ENCODE measurements at places on chromosomes 16 and 17.

- H3K4me1 ChIP-seq: peaks cover 31% of the 10 kb centered on the region
- H3K27ac ChIP-seq: peak overlapping the region; percentile 71
- H3K27me3 ChIP-seq: peaks cover 16% of the 10 kb centered on the region
- peak overlapping the region; percentile 81 for H3K4me3 ChIP-seq
- no peak for DNase-seq
Measured at GRCh38 chr16:30407804-30408534, 563 bp downstream of the ZNF771 start.

GRCh38 chr17:5861854-5862253 is 208.3 kb upstream of the WSCD1 start:
- no peaks in the 10 kb centered on the region for H3K27me3 ChIP-seq
- DNase-seq: no peak
- no peaks in the 10 kb centered on the region for H3K36me3 ChIP-seq
- H3K4me1 ChIP-seq: no peaks in the 10 kb centered on the region

- H3K36me3 ChIP-seq: peaks cover 73% of the 10 kb centered on the region
- peaks cover 3% of the 10 kb centered on the region for H3K27me3 ChIP-seq
- no peak overlapping the region for H3K4me3 ChIP-seq
- DNase-seq: no peak
- H3K4me1 ChIP-seq: peaks cover 10% of the 10 kb centered on the region
- peak overlapping the region; percentile 70 for H3K27ac ChIP-seq
Measured at GRCh38 chr16:57066625-57067024, 25.8 kb upstream of the CPNE2 start.

- peak overlapping the region; percentile 89 for H3K27ac ChIP-seq
- peak overlapping the region; percentile 22 for H3K4me3 ChIP-seq
- H3K36me3 ChIP-seq: no peaks in the 10 kb centered on the region
- DNase-seq: no peak
Measured at GRCh38 chr16:81633147-81633619, 145.9 kb upstream of the PLCG2 start.

DNA sequence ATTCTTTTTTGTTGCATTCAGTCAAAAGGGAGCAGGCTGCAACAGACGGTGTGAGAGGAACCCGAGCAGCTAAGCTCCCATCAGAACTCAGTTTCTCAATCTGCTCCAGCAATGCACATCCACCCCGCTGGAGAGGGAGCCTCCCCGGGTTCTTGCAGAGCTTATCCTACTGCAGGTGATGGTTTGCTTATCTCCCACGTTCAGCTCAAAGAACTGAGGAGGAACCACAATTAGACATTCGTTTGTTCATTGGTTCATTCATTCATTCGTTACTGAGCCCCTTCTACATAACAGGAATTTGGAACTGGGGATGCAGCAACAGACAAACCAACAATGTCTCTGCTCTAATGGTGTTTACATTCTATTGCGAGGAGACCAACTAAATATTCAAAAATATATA is 22.2 kb upstream of the ALOX15 start:
- H3K27ac ChIP-seq: no peak overlapping the region
- no peak for DNase-seq
- H3K4me1 ChIP-seq: peaks cover 4% of the 10 kb centered on the region
- H3K36me3 ChIP-seq: no peaks in the 10 kb centered on the region
- no peak overlapping the region for H3K4me3 ChIP-seq

DNA sequence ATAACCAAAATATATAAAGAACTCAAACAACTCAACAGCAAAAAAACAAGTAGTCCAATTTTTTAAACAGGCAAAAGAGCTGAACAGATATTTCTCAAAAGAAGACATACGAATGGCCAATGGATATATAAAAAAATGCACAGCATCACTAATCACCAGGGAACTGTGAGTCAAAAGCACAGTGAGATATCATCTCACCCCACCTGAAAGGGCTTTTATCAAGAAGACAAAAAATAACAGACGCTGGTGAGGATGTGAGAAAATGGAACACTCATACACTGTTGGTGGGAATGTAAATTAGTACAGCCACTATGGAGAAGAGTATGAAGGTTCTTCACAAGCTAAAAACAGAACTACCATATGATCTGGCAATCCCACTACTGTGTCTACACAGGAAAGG is 7.4 kb downstream of the XYLT1 start:
- peaks cover 63% of the 10 kb centered on the region for H3K4me1 ChIP-seq
- H3K4me3 ChIP-seq: no peak overlapping the region
- H3K27me3 ChIP-seq: peaks cover 3% of the 10 kb centered on the region
- DNase-seq: no peak
- H3K27ac ChIP-seq: no peak overlapping the region
- peaks cover 65% of the 10 kb centered on the region for H3K36me3 ChIP-seq

- H3K27ac ChIP-seq: no peak overlapping the region
- H3K4me3 ChIP-seq: no peak overlapping the region
- H3K36me3 ChIP-seq: peaks cover 13% of the 10 kb centered on the region
- H3K4me1 ChIP-seq: peaks cover 7% of the 10 kb centered on the region
- no peaks in the 10 kb centered on the region for H3K27me3 ChIP-seq
- no peak for DNase-seq
Measured at GRCh38 chr17:32396343-32396742, 46.4 kb downstream of the ZNF207 start.

- H3K4me1 ChIP-seq: peaks cover 23% of the 10 kb centered on the region
- peaks cover 25% of the 10 kb centered on the region for H3K27me3 ChIP-seq
- peaks cover 11% of the 10 kb centered on the region for H3K36me3 ChIP-seq
- H3K27ac ChIP-seq: peak within 1 kb of the TSS; percentile 86
- DNase-seq: peak; percentile 94
- peak within 1 kb of the TSS; percentile 99 for H3K4me3 ChIP-seq
Measured at GRCh38 chr16:8621572-8622314, at the start of gene METTL22. METTL22 (plus strand) TSS chr16:8621698; CDS start chr16:8625666, 3,968 bp downstream.

GRCh38 chr17:62862251-62862650 is 54.1 kb upstream of the MARCHF10 start:
- H3K27ac ChIP-seq: no peak overlapping the region
- H3K36me3 ChIP-seq: no peaks in the 10 kb centered on the region
- H3K4me1 ChIP-seq: no peaks in the 10 kb centered on the region
- no peak for DNase-seq

- H3K4me1 ChIP-seq: peaks cover 18% of the 10 kb centered on the region
- no peak overlapping the region for H3K27ac ChIP-seq
- DNase-seq: no peak
- peaks cover 23% of the 10 kb centered on the region for H3K27me3 ChIP-seq
Measured at GRCh38 chr17:64323774-64324173, 60.7 kb upstream of the TEX2 start.

GRCh38 chr17:82201498-82201910 is 11.1 kb downstream of the CCDC57 start:
- H3K27me3 ChIP-seq: peaks cover 6% of the 10 kb centered on the region
- DNase-seq: no peak
- H3K27ac ChIP-seq: peak overlapping the region; percentile 62
- H3K36me3 ChIP-seq: peaks cover 14% of the 10 kb centered on the region

DNA sequence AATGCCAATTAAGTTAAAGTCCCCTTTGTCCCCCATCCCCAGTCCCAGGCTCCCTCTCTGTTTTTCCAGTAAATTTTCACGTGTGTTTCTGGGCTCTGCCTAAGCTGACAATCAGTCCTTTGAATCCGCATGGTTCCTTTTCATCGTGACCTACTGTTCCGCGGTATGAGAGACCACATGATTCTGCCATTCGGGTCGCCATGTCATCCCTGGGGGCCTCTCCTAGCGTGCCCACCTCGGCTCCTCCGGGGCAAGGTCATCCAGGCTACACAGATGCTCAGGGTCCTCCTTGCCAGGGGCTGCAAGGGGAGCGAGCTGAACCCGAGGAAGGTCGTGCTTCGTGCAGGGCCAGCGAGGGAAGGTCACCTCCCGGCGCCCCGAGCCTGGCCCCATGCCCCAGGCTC is 157.6 kb downstream of the RAB11FIP4 start:
- peaks cover 34% of the 10 kb centered on the region for H3K27me3 ChIP-seq
- peak overlapping the region; percentile 67 for H3K4me3 ChIP-seq
- peaks cover 19% of the 10 kb centered on the region for H3K4me1 ChIP-seq

DNA sequence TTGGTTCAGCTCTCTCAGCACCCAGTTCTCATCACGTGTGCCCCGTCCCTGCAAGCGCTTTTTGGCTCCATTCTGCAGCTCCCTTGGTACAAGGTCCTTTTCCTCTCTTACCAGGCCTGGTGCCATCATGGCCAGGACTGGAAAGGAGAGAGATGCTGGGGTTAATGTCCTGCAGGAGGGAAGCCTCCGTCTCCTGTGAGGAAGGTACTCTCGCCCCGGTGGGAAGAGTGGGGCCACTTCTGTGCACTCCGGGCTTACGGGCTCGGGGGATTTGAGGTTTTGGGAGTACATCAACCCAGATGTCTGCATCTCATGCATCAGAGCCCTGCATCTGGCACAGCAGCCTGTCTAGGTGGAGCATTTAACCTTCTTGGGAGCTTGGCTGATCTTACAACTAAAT is 10.1 kb downstream of the CTRB2 start:
- H3K4me1 ChIP-seq: peaks cover 15% of the 10 kb centered on the region
- no peaks in the 10 kb centered on the region for H3K36me3 ChIP-seq
- H3K4me3 ChIP-seq: no peak overlapping the region
- no peak overlapping the region for H3K27ac ChIP-seq

DNA sequence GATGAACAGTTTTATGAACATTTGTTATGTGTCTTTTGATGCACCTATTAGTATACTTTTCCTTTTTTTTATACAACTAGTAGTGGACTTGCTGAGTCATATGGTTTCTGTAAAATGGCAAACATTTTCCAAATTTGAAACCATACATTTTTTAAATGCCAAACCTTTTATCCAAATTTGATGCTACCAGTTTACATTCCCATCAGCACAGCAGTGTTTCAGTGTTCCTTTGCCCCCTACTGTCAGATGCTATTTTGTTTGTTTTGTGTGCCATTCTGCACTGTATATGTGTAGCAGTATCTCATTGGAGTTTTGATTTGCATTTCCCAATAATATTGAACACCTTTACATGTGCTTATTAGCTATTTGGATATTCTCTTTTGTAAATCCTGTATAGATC is 219.4 kb downstream of the TANC2 start:
- H3K27ac ChIP-seq: no peak overlapping the region
- no peaks in the 10 kb centered on the region for H3K4me1 ChIP-seq
- no peaks in the 10 kb centered on the region for H3K36me3 ChIP-seq
- no peak overlapping the region for H3K4me3 ChIP-seq
- DNase-seq: no peak

GRCh38 chr17:4327606-4328005 is 38.9 kb downstream of the UBE2G1 start:
- peaks cover 29% of the 10 kb centered on the region for H3K36me3 ChIP-seq
- H3K4me3 ChIP-seq: no peak overlapping the region
- no peak overlapping the region for H3K27ac ChIP-seq
- DNase-seq: no peak
- H3K4me1 ChIP-seq: peaks cover 5% of the 10 kb centered on the region

GRCh38 chr17:65235284-65235683 is 98.1 kb downstream of the RGS9 start:
- no peaks in the 10 kb centered on the region for H3K36me3 ChIP-seq
- peaks cover 3% of the 10 kb centered on the region for H3K4me1 ChIP-seq
- H3K4me3 ChIP-seq: no peak overlapping the region
- H3K27ac ChIP-seq: no peak overlapping the region

DNA sequence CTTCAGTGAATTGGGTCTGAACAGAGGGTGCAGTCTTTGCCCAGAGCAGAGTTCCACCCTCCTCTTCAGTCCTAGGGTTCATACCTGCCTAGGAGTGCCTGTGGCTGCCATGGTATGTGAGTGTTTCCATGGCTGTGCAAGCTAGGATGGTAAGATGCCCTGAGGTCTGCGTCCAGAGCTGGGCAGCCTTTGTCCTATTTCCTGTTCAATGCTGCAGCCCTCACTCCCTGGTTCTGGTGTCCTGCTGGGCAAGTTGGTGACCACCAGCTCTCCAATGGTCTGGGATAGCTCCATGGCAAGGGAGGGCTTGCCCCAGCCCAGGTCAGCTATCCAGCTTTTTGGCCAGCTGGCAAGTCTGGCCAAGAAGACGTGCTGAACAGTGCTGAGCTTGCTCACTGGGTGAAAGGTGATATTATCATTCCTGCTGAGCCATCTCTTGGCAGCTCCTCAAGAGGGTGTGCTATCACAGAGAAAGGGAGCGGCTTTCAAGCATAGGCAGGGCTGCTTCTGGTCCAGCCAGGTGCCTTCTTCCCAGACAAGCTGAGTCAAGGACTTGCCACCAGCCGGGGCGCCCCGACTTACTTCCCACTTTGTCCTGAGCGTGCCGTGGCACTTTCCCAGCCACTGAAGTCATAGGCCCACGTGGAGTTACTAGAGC is 13.0 kb upstream of the NFATC3 start:
- no peak overlapping the region for H3K4me3 ChIP-seq
- H3K36me3 ChIP-seq: peaks cover 62% of the 10 kb centered on the region
- no peaks in the 10 kb centered on the region for H3K27me3 ChIP-seq
- no peak for DNase-seq
- H3K4me1 ChIP-seq: peaks cover 90% of the 10 kb centered on the region

- peaks cover 38% of the 10 kb centered on the region for H3K4me1 ChIP-seq
- no peak overlapping the region for H3K27ac ChIP-seq
- H3K36me3 ChIP-seq: peaks cover 12% of the 10 kb centered on the region
- no peak overlapping the region for H3K4me3 ChIP-seq
Measured at GRCh38 chr16:2211923-2212347, 1.3 kb upstream of the BRICD5 start.

DNA sequence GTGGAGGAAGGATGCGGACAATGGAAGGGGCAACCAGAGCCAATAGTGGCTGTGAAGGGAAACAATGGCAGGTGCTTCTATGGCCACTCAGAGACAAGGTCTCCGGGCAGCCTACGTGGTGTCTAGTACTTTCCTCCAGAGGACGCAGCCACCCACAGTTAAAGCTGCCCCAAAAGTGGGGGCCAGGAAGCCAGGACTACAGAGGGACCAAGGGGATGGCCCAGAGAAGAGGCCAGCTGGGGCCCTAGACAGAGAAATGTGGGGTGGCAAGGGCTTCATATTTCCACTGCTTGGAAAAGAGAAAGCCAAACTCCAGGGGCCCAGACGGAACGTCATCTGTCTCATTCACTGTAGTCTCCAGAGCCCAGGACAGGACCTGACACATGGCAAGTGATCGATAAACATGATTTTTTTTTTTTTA is 837 bp upstream of the PER1 start:
- peak overlapping the region; percentile 89 for H3K4me3 ChIP-seq
- H3K27me3 ChIP-seq: no peaks in the 10 kb centered on the region
- H3K4me1 ChIP-seq: peaks cover 36% of the 10 kb centered on the region

- H3K4me3 ChIP-seq: no peak overlapping the region
- DNase-seq: no peak
- peaks cover 73% of the 10 kb centered on the region for H3K27me3 ChIP-seq
- H3K27ac ChIP-seq: no peak overlapping the region
Measured at GRCh38 chr17:36468903-36469635, 17.4 kb upstream of the ZNHIT3 start.

DNA sequence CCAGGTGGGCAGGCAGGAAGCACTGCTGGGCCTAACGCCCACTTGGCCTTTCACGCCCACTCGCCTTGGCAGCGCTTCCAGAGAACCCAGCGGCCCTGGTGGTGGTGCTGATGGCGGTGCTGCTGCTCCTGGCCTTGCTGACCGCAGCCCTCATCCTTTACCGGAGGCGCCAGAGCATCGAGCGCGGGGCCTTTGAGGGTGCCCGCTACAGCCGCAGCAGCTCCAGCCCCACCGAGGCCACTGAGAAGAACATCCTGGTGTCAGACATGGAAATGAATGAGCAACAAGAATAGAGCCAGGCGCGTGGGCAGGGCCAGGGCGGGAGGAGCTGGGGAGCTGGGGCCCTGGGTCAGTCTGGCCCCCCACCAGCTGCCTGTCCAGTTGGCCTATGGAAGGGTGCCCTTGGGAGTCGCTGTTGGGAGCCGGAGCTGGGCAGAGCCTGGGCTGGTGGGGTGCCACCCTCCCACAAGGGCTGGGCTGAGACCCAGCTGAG is 64.7 kb downstream of the MRC2 start:
- H3K27me3 ChIP-seq: no peaks in the 10 kb centered on the region
- no peak for DNase-seq
- H3K4me1 ChIP-seq: no peaks in the 10 kb centered on the region
- no peaks in the 10 kb centered on the region for H3K36me3 ChIP-seq

- H3K27me3 ChIP-seq: peaks cover 90% of the 10 kb centered on the region
- H3K4me3 ChIP-seq: peak within 1 kb of the TSS; percentile 60
- peak within 1 kb of the TSS; percentile 55 for H3K27ac ChIP-seq
- DNase-seq: no peak
- H3K36me3 ChIP-seq: peaks cover 1% of the 10 kb centered on the region
Measured at GRCh38 chr17:48997103-48997826, at the start of gene IGF2BP1. IGF2BP1 (plus strand) TSS chr17:48997385; CDS start chr17:48997746, 361 bp downstream.

Measured in activated naive CD4-positive, alpha-beta T cell treated with anti-CD3 and anti-CD28 coated beads, Interleukin-2, amount 10 ng/mL, durations not matched to agents 7 days and 5 days (primary cell).